Tibial nerve (tissue), 4 donors: ENCODE measurements at places on chromosomes 13 and 19. TPM values are rescaled to one million over a fixed set of nuclear protein-coding genes. Genes with fewer than 3 reads are reported as not detected.

Gene AMH
- 0.59 TPM for total RNA-seq

Gene ALDH16A1
- total RNA-seq: 70.5 TPM

Gene ISOC2
- 51.8 TPM for total RNA-seq

Gene RFX2
- 17.3 TPM for total RNA-seq

DNA sequence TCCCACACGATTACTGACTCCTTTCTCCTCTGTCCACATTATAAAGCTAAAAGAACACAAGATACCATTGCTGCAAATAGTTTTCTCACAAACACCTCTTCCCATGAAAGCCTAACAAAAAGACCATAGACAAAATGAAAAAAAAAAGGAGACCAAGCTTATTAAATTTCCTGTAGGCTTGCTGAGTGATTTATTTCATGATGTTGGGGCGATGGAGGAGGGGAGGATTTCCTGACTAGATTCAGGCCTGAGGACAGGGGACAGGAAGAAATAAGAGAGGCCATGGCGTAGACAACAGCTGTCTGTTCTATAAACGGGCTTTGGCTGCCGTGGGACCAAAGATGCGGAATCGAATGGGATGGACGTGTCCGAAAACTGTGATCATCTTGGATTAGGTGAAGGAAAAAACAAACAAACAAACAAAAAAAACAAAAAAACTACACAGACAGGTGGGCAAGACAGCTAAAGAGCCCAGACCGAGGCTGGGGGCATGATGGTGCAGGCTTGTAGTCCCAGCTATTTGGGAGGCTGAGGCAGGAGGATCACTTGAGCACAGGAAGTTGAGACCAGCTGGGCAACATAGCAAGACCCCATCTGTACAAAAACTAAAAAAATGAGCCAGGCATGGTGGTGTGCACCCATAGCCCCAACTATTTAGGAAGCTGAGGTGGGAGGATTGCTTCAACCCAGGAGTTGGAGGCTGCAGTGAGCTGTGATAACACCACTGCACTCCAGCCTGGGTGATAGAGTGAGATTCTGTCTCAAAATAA lies 5.3 kb downstream of the TMPRSS9 start:
- no peak for DNase-seq

- DNase-seq: no peak
Observed at GRCh38 chr13:102954350-102954749, 108.5 kb downstream of the ERCC5 start.

GRCh38 chr13:41490371-41491015 lies 33.1 kb downstream of the RGCC start:
- no peak for DNase-seq

- no peak for DNase-seq
Observed at GRCh38 chr19:54429545-54430227, 14.4 kb downstream of the TTYH1 start.
